ENCODE measurements at places on chromosomes 2 and 18.

GRCh38 chr18:78546281-78546680 lies 433.3 kb upstream of the SALL3 start:
- no peak for DNase-seq

- no peak for DNase-seq
Measured at GRCh38 chr2:157355618-157356017, 30.0 kb upstream of the ERMN start.

- no peak for DNase-seq
Measured at GRCh38 chr2:85737481-85737880, 16.3 kb upstream of the ATOH8 start.

- no peak for DNase-seq
Measured at GRCh38 chr2:230053753-230054478, 14.8 kb downstream of the SLC16A14 start.

GRCh38 chr2:20169796-20170703 lies 54.9 kb downstream of the SDC1 start:
- DNase-seq: no peak

DNA sequence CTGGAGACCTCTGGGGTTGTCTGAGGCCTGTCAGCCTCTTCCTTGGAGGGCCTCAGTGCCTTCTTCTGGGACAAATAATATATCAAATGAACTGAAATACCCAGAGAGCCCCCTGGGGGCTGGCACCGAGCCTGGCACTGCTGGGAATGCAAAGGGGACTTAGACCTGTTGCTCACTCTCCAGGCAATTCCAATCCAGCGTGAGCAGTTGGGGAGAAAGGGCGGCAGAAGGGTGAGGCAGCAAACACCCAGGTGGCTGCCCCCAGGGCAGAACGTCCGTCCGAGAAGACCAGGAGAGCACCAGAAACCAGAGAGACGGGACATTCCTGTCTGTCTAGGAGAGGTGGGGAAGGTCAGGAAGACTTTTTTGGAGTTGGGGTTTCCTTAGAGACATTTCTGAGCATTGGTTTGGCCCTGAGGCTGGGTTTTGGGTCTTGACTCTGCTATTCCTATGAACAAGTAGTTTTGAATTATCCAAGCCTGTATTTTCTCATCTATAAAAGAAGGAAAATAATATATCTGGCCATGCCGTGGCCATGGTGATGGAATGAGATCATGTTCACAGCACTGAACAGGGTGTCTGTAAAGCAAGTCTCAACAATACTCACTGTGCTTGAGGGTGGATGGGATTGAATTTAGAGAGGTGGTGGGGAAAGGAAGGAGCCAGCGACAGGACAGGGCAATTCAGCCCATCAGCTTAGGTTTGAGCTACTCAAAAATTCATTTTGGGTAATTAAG lies 44.3 kb upstream of the ZBTB7C start:
- no peak for DNase-seq

DNA sequence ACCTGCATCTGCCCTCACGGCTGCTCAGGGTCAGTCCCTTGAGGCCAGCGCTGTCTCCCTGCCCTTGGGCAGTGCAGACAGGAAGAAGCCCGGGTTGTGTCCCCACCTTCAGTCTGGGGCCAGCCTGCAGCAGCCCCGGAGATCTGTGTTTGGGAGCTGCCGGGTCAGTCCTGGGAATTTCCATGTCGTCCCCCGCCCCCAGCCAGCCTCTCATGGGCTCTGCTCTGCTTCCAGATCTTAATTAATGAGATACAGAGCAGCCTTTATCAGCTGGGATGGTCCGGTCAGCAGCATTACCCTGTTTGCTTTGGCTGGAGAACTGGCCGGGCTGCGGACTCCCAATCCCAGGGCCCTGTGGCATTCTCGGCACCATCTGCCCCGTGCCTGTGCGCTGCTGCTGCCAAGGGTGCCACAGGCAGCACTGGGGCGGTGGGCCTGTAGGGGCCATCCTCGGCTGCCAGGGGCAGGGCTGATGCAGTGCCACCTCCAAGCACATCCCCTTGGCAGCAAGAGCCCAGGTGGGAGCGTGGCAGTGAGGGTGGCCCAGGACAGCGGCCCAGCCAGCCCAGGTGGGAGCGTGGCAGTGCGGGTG lies 2.4 kb downstream of the BOK start:
- DNase-seq: no peak

- no peak for DNase-seq
Measured at GRCh38 chr2:231308631-231309428, 86.7 kb upstream of the B3GNT7 start.

DNA sequence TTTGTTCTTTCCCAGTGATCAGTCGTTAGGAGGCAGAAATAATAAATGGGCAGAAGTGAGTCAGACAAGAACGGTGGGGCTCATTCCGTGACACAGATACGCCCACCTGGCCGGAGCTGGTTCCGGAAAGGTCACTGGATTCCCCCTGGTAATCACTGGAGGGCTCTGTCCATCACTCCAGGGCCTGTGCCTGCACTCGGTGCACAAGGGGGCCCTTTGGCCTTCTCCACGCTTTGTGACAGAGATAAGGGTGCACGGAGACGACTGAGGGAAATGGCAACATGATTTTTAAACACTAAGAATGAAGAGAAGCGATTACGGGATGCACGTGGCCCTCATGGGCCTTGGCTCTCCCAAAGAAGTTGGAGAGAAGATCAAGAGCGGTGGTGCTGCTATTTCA lies 84.4 kb downstream of the PTGR3 start:
- no peak for DNase-seq

GRCh38 chr2:19651466-19651865 lies 250.3 kb downstream of the TTC32 start:
- no peak for DNase-seq

DNA sequence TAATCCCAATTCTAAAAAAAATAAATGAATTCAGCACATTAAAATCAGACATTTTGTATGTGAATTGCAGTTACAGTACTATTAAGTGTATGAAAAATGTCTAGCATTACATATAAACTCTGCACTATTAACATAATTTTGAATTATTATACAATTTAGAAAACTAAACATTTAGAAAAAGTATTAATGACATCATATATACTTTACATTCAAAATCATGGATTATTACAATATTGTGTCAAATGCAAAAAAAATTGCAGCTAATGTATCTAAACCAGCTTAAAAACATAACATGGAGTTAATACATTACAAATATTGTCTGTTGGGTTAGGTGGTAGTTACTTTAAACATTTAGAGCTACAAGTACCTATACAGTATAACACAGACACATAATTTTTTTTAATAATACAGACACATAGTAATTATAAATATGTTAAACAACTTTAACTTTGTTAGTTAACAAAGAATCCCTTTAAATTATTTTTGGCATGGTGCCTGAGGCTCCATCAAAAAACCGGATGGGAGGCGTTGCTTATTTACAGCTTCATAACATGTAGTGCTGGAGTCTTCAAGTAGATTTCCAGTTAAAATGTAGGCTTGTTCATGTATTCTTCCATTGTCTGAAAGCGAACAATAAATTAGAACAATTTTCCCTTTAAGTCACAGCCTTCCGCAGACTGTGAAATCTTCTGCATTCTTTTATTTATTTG lies 79.1 kb downstream of the AP1S3 start:
- DNase-seq: no peak

GRCh38 chr2:197058777-197059300 lies 132.3 kb upstream of the PGAP1 start:
- DNase-seq: no peak

GRCh38 chr2:120522151-120522751 lies 176.3 kb downstream of the INHBB start:
- no peak for DNase-seq

DNA sequence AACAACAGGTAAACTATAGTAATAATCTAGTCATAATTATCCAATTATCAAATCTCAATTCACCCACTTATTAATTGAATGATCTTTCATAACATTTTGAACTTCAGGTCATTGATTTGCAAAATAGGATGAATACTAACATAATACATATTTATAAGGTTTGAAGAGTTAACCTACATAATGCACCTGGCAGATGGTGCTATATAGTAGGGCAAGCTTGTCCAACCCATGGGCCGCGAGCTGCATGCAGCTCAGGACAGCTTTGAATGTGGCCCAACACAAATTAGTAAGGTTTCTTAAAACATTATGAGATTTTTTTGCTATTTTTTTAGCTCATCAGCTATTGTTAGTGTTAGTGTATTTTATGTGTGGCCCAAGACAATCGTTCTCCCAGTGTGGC lies 815.8 kb upstream of the ID2 start:
- DNase-seq: no peak

- DNase-seq: no peak
Measured at GRCh38 chr18:75551071-75551470, 123.6 kb upstream of the SMIM21 start.

- DNase-seq: no peak
Measured at GRCh38 chr2:199772035-199772976, 78.7 kb downstream of the FTCDNL1 start.

DNA sequence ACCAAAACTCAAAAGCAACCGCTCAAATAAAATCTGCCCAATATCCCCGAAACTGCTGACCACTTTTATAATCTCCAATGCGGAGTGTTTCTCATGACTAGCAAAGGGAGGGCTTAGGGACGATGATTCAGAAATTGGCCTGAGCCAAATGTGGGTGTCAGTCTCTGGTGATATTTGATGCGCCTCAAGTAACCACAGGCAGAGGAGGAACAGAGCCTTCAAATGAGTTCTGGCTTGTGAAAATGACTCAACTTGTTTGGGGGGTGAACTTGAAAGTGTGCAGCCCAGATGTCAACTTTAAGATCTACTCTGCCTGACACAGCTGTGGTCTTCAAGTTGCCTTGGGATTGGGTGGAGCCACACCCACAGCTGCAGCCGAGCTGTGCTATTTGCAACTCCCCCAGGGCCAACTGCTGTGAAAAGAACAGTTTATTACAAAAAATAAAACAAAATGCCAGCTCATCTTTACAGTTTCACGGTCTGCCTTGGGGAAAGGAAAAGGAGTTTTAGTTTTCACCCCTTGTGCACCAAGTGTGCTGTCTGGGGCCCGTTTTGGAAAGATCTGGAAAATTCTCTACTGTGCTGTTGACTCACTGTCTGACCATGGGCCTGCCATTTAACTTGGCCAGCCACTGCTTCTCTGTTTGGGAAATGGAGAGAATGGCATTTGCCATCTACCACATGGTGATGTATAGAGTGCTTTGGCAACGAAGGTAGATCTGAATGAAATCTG lies 222.1 kb downstream of the MTX2 start:
- peak; percentile 34 for DNase-seq

DNA sequence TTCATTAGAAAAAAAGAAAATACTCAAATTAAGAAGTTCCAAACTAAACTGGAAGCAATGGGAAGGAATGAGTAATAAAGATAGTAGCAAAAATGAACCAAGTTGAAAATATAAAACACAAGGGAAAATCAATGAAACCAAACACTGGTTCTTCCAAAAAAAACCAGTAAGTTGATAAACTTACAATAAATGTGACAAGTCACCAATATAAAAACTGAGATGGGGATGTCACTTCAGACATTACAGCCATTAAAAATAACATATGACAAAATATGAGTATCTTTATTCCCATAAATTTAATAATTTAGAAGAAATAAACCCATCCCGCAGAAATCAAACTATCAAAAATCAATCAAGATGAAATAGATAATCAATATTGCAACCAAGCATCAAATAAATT lies 633.9 kb upstream of the RAB6C start:
- no peak for DNase-seq

DNA sequence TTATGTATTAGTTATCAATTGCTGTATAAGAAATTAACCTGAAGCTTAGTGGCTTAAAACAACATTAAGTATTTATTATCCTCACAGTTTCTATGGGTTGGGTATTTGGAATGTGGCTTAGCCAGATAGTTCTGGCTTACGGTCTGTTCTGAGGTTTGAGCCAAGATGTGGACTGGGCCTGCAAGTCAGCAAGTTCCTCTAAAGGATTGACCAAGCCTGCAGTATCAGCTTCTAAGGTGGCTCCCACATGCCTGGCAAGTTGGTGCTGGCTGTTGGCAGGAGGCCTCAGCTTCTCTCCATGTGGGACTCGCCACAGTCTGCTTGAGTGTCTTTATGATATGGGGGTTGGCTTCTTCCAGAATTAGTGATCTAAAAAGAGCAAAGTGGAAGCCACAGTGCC lies 45.0 kb upstream of the TCF4 start:
- no peak for DNase-seq

DNA sequence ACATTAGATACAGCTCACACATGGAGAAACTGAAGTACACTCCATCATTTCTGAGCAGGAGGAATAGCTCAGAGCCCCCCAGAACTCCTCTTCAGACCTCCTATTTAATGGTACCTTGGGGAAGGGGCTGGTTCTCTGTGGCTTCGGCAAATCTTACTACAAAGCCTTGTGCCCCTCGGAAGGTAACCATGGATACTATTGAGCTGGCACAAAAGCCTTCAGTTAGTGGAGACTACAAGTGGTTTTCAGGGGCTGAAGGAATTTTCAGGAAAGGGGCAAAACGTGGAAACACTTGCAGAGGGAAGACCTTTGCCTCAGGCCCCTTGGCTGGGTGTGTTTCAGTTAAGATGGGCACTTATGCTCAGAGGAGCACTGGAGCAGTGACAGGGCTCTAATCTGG lies 1.1 kb upstream of the FAM237A start:
- DNase-seq: no peak

DNA sequence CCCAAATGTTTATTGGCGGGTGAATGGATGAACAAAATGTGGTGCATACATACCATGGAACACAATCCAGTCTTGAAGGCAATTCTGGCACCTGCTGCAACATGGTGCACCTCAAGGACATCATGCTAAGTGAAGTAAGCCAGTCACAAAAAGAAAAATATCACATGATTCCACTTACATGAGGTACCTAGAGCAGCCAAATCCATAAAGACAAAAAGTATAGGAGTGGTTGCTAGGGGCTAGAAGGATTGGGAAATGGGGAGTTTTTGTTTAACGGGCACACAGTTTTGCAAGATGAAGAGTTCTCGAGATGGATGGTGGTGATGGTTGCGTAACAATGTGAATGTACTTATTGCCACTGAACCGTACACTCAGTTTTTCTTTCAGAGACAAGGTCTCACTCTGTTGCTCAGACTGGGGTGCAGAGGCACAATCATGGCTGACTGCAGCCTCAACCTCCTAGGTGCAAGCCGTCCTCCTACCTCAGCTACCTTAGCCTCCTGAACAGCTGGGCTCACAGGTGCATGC lies 90.9 kb upstream of the CERS6 start:
- no peak for DNase-seq

DNA sequence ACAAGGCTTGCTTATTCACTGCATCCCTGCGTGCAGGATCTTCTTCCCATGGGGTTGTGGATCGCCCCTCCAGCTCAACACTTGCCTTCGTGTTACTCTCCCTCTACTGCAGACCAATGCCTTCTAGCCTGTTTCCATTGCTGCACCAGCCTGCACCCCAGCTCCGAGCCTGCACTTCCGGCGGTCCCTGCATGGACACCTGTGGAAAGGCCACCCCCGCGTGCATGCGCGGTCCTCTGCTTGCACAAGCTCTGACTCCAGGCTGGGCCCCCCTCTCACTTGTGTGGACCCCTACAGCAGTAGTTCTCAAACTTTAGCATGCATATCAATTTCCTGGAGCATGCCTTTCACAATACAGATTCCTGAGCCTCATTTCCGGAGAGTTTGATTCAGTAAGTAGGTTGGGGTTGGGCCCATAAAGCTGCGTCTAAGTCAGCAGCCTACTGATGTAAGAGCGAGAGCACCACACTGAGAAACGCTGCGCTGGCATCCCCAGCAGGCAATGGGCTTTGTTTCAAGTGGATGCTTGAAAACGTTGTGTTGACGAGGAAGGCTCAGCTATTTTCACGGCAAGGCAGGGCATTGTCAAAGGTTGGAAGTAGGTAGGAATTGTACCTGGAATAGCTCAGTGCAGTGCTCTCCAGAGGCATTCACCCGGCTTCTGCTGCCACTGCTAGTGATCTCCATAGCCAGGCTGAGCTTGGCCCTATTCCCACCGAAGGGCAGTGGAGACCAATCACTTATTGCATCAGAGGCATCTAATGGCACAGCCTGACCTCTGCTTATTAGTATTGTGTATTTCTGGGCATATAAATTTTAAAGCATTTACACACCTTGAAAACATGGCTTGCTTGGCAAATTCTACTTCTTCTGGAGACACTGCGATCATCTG lies 32.6 kb downstream of the CREG2 start:
- no peak for DNase-seq

All from CD4-positive, alpha-beta T cell treated with Interleukin-15 for 1 hour (primary cell).